ENCODE measurements at places on chromosomes 5 and 9. TPM values are rescaled to one million over a fixed set of nuclear protein-coding genes. Genes with fewer than 3 reads are reported as not detected.

TXNDC8 gene
- total RNA-seq = not detected

DNA sequence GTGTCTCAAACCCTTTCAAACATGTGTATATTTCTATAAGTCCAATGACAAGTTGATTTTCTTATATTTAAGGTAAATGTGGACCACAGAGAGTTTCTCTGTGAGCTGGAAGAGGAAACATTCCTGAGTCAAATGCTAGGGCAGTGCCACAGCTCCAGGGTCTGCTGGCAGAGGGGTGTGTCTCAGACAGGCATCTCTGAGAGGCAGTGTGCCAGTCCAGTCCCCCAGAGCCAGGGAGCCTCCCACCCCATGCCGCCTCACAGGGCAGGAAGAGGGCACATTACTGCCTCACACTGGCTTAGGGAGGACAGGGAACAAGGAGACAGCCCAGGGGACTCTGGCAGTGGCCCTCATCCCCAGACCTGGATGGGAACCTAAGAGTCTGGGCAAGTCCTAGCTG, 120.2 kb downstream of the TENT4A start:
- H3K36me3 ChIP-seq = no peaks in the 10 kb centered on the region
- H3K27me3 ChIP-seq = no peaks in the 10 kb centered on the region
- peaks cover 28% of the 10 kb centered on the region for H3K4me1 ChIP-seq
- no peak for DNase-seq
- no peak overlapping the region for H3K27ac ChIP-seq

GRCh38 chr5:168734119-168734518, 155.0 kb upstream of the PANK3 start:
- H3K4me1 ChIP-seq = no peaks in the 10 kb centered on the region
- no peak overlapping the region for H3K4me3 ChIP-seq
- no peak overlapping the region for H3K27ac ChIP-seq
- DNase-seq = no peak
- H3K36me3 ChIP-seq = no peaks in the 10 kb centered on the region

DNA sequence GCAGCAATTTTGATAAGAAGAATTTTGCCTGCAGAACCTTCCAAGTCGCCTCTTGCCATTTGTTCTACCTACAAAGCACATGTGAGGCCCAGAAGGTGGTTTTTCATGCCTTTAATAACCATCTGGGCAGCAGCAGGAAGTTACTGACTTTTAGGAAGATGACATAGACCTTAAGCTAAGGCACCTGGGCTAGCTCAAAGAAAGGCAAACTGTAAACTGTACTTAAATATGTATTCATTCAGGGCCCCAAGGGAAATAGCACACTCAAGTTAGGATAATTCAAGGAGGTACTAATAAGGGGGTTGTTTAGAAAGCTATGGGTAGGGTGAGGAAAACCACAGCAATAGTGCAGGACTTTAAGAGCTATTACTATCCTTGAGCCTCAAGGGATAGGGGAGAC, 57.3 kb upstream of the HSPB3 start:
- no peak overlapping the region for H3K27ac ChIP-seq
- no peak for DNase-seq
- no peaks in the 10 kb centered on the region for H3K27me3 ChIP-seq
- no peak overlapping the region for H3K4me3 ChIP-seq
- no peaks in the 10 kb centered on the region for H3K36me3 ChIP-seq

GNA14 gene
- not detected for total RNA-seq

DNA sequence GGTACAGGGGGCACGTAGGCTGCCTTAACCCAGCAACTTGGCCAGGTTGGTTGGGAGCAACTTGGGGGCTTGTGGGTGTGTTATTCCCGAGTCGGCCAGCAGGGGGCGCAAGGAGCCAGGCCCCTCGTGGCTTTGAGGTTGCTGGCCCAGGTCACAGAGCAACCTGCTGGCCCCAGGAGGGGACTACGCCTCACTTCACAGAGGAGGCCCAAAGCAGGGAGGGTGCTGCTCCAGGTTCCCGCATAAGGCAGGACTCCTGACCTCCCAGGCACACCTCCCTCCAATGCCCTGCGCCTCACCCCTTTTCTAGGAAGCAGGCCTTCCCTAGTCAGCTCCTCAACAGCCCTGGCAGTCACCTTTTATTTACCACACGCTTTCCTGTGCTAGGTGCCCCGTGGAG, 18.1 kb downstream of the KYAT1 start:
- no peaks in the 10 kb centered on the region for H3K36me3 ChIP-seq
- H3K27me3 ChIP-seq = no peaks in the 10 kb centered on the region
- no peak overlapping the region for H3K4me3 ChIP-seq

Measured in CD4-positive, alpha-beta memory T cell (primary cell).